ENCODE measurements at places on chromosomes 11 and 22. TPM values are rescaled to one million over a fixed set of nuclear protein-coding genes. Genes with fewer than 3 reads are reported as not detected.
A peak's percentile ranks its signal among the peaks of the same experiment; 100 is the strongest.

The GDPD4 gene
- total RNA-seq, result not detected

The WBP2NL gene
- not detected for total RNA-seq

The DNAJB7 gene
- total RNA-seq, result 24.9 TPM

The OR52A5 gene
- total RNA-seq, result not detected

The MS4A7 gene
- total RNA-seq, result 43.5 TPM

The GRAMD1B gene
- 58.4 TPM for total RNA-seq

The PACS1 gene
- 9.8 TPM for total RNA-seq

The KRTAP5-3 gene
- not detected for total RNA-seq

The BTBD10 gene
- 9.0 TPM for total RNA-seq

The TRIM3 gene
- 205 TPM for total RNA-seq

The MS4A2 gene
- total RNA-seq, result 2.2 TPM

The LDHAL6A gene
- not detected for total RNA-seq

The TMEM25 gene
- total RNA-seq, result 24.6 TPM

The THY1 gene
- total RNA-seq, result 15.4 TPM

The CHST1 gene
- total RNA-seq, result 1.9 TPM

- no peaks in the 10 kb centered on the region for H3K36me3 ChIP-seq
- H3K27me3 ChIP-seq, result no peaks in the 10 kb centered on the region
- H3K4me1 ChIP-seq, result peaks cover 25% of the 10 kb centered on the region
- no peak for DNase-seq
- no peak overlapping the region for H3K4me3 ChIP-seq
Observed at GRCh38 chr11:69272831-69273485, 21.0 kb upstream of the MYEOV start.

- H3K4me1 ChIP-seq, result no peaks in the 10 kb centered on the region
- H3K36me3 ChIP-seq, result no peaks in the 10 kb centered on the region
- DNase-seq, result peak; percentile 47
Observed at GRCh38 chr22:39545386-39546365, 13.1 kb upstream of the RPS19BP1 start.

GRCh38 chr11:19713196-19714021, 772 bp downstream of the NAV2 start:
- no peaks in the 10 kb centered on the region for H3K36me3 ChIP-seq
- H3K27ac ChIP-seq, result peak overlapping the region; percentile 86
- H3K4me1 ChIP-seq, result peaks cover 30% of the 10 kb centered on the region
- H3K4me3 ChIP-seq, result peak overlapping the region; percentile 48
- no peak for DNase-seq
- peaks cover 33% of the 10 kb centered on the region for H3K27me3 ChIP-seq

GRCh38 chr11:71545405-71545966, 2.7 kb upstream of the KRTAP5-9 start:
- no peaks in the 10 kb centered on the region for H3K4me1 ChIP-seq
- no peak overlapping the region for H3K27ac ChIP-seq
- DNase-seq, result no peak
- no peak overlapping the region for H3K4me3 ChIP-seq
- H3K27me3 ChIP-seq, result no peaks in the 10 kb centered on the region

GRCh38 chr11:102114032-102114431, 3.8 kb downstream of the YAP1 start:
- no peaks in the 10 kb centered on the region for H3K27me3 ChIP-seq
- no peak overlapping the region for H3K4me3 ChIP-seq
- no peak overlapping the region for H3K27ac ChIP-seq
- H3K4me1 ChIP-seq, result peaks cover 54% of the 10 kb centered on the region

DNA sequence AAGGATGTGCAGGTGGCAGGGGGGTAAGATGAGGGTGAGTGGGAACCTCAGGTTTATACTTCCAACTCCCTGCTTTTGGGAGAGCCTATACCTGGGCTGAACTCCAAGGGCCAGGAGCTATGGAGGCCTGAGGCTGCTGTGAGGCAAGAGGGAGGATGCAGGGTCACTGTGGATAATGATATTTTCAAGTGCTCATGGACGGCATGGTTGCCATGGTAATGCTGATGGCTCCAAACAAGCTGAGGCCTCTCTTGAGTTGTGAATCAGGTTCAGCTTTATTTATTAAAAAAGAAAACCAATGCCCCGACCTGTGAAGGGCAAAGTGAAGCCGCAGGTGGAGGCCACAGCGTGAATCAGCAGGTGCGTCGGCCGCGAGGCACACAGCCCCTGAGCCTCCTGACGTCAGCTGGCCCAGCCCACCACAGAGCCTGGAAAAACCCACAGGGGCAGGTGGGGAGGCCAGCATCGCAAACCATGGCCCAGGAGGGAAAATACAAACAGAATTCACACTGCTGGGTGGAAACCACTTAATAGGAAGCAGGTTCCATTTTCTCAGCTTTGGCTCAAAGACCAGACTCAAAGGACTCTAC, 17.4 kb upstream of the CREB3L1 start:
- no peak overlapping the region for H3K27ac ChIP-seq
- H3K27me3 ChIP-seq, result no peaks in the 10 kb centered on the region
- no peak for DNase-seq
- H3K36me3 ChIP-seq, result no peaks in the 10 kb centered on the region

DNA sequence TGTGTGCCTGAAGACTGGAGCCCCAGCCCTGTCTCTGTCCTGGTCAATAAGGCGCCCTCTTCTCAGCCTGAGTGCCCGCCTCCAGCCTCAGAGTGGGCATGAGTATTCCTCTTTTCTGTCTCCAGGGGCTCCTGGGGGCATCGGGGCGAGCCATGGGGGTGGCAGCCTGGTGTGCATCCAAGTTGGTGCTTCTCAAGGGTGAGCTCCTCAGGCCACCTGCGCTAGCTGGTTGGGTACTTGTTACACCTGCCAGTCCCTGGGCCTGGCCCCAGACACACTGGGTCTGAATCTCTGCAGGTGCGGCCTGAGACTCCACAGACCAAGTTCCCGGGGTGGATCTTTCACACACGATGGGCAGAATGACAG, 168.6 kb upstream of the B3GAT1 start:
- DNase-seq, result no peak
- H3K4me3 ChIP-seq, result no peak overlapping the region
- no peaks in the 10 kb centered on the region for H3K4me1 ChIP-seq
- peaks cover 22% of the 10 kb centered on the region for H3K27me3 ChIP-seq

DNA sequence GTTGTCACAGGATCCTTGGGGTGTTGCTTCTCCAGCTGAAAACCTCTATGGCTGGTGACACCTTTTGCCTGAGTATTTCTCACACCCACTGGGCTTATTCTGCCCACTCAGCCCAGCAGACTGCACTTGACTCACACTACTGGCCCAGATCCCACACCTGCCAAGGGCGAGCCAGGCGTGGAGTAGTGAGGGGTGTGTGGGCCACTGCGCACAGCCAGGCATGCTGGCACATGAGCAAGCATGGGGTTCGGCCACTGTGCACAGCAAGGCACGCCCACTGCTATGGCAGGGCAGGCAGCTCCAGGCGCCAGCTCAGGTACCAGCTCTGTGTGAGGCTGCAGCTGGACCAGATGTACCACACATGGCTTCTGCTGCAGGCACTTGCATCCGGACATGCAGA, 116.5 kb upstream of the MTNR1B start:
- no peaks in the 10 kb centered on the region for H3K27me3 ChIP-seq
- H3K4me3 ChIP-seq, result no peak overlapping the region
- H3K27ac ChIP-seq, result no peak overlapping the region

GRCh38 chr22:31272522-31273446, 19.5 kb downstream of the PIK3IP1 start:
- peak; percentile 56 for DNase-seq
- peaks cover 32% of the 10 kb centered on the region for H3K36me3 ChIP-seq
- H3K27me3 ChIP-seq, result no peaks in the 10 kb centered on the region
- no peak overlapping the region for H3K4me3 ChIP-seq

DNA sequence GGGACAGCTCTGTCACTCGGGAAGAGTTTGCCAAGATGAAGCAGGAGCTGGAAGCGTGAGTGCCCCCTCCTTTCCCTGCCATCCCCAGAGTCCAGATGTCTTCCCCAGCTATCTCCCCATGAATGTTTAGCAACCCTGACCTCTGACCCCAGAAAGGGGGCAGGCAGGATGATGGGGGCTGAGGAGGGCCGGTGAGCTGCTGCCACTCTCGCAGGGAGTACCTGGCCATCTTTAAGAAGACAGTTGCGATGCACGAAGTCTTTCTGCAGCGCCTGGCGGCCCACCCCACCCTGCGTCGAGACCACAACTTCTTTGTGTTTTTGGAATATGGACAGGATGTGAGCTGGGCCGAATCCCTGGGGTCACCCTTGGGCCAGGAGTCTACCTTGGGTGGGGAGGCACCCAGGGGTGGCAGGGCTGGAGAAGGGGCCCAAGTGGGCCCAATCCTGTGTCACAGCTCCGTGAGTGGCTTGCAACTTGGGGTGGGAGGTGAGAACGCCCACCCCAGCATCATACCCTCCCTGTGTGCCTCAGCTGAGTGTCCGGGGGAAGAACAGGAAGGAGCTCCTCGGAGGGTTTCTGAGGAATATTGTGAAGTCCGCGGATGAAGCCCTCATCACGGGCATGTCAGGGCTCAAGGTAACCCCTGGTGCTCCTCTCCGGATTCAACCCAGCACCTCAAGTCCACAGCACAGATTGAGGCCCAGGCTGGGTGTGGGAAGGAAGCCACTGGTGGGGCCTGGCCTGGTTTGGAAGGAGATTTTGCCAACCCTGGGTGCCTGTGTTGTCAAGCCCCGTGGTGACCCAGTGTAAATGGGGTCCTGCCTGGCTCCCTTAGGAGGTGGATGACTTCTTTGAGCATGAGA, 7.5 kb downstream of the CFL1 start:
- H3K36me3 ChIP-seq, result peaks cover 13% of the 10 kb centered on the region
- no peaks in the 10 kb centered on the region for H3K27me3 ChIP-seq
- peaks cover 35% of the 10 kb centered on the region for H3K4me1 ChIP-seq
- no peak for DNase-seq
- no peak overlapping the region for H3K27ac ChIP-seq

- no peaks in the 10 kb centered on the region for H3K36me3 ChIP-seq
- DNase-seq, result no peak
- no peaks in the 10 kb centered on the region for H3K27me3 ChIP-seq
Observed at GRCh38 chr11:100680070-100680469, 7.0 kb upstream of the ARHGAP42 start.

GRCh38 chr11:57357856-57358255, 19.7 kb downstream of the P2RX3 start:
- peak overlapping the region; percentile 2 for H3K27ac ChIP-seq
- H3K4me3 ChIP-seq, result no peak overlapping the region
- H3K36me3 ChIP-seq, result no peaks in the 10 kb centered on the region
- H3K27me3 ChIP-seq, result no peaks in the 10 kb centered on the region
- no peak for DNase-seq

GRCh38 chr11:40032331-40032730, 1427.1 kb downstream of the LRRC4C start:
- H3K27ac ChIP-seq, result no peak overlapping the region
- H3K4me1 ChIP-seq, result no peaks in the 10 kb centered on the region
- H3K27me3 ChIP-seq, result no peaks in the 10 kb centered on the region
- no peak overlapping the region for H3K4me3 ChIP-seq

GRCh38 chr11:1845561-1846452, 7.0 kb downstream of the TNNI2 start:
- DNase-seq, result no peak
- no peak overlapping the region for H3K27ac ChIP-seq
- no peak overlapping the region for H3K4me3 ChIP-seq
- H3K36me3 ChIP-seq, result no peaks in the 10 kb centered on the region

GRCh38 chr22:23292453-23293350, 112.4 kb downstream of the BCR start:
- H3K27me3 ChIP-seq, result no peaks in the 10 kb centered on the region
- H3K27ac ChIP-seq, result no peak overlapping the region
- DNase-seq, result no peak
- H3K36me3 ChIP-seq, result no peaks in the 10 kb centered on the region

DNA sequence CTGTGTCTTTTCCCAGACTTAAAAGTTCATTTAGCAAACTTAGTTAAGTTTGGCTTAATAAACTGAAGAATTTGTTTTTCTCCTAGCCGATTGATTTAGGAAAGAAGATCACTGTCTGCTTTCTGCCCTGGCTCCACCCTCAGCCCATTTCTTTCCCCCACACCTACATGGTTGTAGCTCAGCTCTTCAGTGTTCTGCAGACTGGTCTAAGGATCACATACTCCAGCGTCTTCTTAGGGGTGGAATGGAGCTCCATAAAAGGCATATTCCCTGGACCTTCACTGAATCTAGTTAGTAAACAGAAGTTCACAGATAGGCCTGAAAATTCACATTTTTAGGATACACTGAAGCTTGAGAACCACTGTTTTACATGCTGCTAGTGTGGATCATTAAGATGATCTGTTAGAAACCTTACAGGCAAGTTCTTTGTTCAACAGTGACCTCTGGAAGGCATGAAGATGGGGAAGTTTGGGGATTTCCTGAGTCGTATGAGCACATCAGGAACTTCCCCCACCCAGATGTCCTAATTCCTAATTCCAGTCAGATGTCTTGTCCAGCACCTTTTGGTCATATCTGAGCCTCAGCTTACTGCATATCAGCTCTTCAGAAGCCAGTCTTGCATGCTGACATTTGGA, 16.8 kb downstream of the PIWIL4 start:
- no peak overlapping the region for H3K4me3 ChIP-seq
- no peak overlapping the region for H3K27ac ChIP-seq
- H3K36me3 ChIP-seq, result no peaks in the 10 kb centered on the region

DNA sequence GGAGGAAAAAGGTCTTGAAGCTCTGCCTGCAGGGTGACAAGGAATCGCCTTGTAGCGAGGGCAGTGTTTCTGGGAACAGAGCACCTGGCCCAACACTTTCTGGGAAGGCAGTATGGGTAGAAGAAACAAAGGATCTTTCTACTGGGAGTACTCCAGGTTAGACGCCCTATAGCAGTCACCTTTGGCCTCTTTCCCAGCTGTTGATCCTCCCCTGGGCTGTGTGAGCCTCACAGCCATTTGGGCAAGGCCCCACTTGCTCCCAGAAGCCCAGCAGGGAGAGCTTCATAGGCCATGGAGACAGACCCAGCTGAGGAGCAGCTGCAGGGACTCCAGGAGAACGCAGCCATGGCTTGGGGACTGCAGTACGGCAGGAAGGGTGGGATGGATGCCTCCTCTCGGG, 1.2 kb downstream of the SLCO2B1 start:
- H3K4me3 ChIP-seq, result peak overlapping the region; percentile 41
- H3K36me3 ChIP-seq, result no peaks in the 10 kb centered on the region
- peaks cover 71% of the 10 kb centered on the region for H3K4me1 ChIP-seq
- no peak for DNase-seq

DNA sequence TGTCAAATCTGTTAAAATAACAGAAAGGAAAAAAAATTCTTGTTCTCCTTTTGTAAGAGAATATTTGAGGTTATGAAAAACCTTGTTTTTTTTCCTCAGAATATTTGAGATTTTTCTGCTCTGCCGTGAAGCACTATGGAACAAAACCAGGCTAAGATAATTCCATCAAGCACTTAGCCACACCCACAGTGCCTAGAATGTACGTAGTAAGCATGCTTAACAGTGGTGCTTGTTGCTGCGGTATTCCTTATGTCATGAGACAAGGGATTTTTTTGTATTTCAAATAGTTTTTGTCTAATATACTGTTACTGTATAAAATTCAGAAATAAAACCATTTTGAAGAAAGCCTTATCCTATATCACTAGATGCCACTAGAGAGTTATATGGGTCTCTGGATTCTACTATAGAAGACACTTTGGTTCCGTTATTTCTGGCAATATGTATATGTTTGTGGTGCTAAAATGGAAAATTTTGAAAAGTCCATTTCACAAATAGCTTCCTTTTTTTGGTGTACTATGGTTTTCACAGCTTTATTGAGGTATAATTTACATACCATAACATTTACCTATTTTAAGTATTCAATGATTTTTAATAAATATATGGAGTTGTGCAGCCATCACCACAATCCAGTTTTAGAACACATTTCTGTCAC, 23.7 kb downstream of the PDHX start:
- no peaks in the 10 kb centered on the region for H3K36me3 ChIP-seq
- no peaks in the 10 kb centered on the region for H3K4me1 ChIP-seq
- no peaks in the 10 kb centered on the region for H3K27me3 ChIP-seq
- H3K27ac ChIP-seq, result no peak overlapping the region
- H3K4me3 ChIP-seq, result no peak overlapping the region
- no peak for DNase-seq
